Endothelial cell of umbilical vein (primary cell): ENCODE measurements at places on chromosomes 6 and 20. TPM values are rescaled to one million over a fixed set of nuclear protein-coding genes. Genes with fewer than 3 reads are reported as not detected.

The CLPSL1 gene
- not detected in 2 replicates for total RNA-seq

The RIPPLY2 gene
- total RNA-seq = 0.53 TPM in 1 of 2 replicates, not detected in the other

The RIN2 gene
- 98.5 and 119 TPM in 2 replicates for total RNA-seq

The TRIM40 gene
- not detected in 2 replicates for total RNA-seq
